ENCODE measurements at places on chromosomes 13 and 19.

- DNase-seq = no peak
Measured at GRCh38 chr13:26941345-26942174, 181.0 kb upstream of the GPR12 start.

DNA sequence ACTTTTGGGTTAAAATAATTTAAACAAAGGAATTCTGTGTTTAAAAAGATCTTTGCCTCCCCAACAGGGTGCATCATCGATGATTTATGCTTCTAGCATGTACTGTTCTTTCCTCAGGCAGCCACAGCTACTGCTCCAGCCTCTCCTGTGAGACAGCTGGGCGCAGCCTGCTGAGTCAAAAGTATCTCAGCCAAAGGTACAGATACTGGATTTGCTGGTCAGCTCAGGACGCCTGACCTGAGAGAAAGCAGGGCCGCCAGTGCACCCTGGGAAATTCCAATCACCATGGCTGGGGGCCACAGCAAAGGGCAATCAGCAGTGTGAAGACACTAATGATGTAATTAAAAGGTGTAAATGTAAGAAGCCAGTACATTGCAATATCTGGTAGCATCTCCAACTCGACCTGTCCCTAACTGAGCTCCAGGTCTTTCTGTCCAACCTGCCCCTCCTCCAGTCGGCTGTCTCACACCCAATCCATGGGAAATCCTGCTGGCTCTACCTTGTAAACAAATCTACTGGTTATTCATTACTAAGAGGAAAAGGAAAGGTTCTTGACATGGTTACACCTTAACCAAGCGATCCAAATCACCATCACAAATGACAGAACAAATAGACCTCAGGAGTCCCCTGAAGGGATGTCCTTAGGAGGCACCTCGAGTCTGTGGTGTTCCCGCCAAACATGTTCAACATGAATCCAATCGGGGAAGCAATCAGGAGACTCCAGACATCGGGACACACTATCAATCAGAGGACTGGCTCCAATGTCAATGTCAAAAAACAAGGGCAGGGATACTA, 7.3 kb downstream of the OPA3 start:
- DNase-seq = no peak

GRCh38 chr19:21603431-21604231, 98.2 kb downstream of the ZNF429 start:
- no peak for DNase-seq

DNA sequence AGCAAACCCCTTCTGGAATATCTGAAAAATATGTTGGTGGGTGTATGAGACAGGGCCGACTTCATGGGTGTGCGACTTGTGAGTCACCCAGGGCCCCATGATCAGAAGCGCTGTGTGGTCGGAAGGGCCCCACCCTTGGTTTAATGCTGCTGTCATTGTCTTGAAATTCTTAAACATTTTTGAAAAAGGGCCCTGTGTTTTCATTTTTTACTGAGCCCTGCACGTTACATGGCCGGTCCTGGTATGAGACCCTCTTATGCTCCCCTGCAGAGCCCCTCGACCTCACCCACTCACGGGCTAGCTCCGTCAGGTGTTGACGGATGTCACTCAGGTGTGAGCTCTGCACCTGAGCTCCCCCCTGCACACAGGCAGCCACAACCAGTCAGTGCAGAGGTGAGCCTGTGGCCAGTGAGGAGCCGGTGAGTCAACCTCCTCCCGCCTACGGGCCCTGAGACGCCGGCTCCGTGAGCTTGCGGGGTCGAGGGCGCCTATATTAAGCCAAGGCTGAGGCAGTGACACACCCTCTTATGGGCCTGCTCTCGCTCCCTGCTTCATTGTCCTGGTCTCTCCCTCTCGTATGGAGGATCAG, 27.7 kb downstream of the GADD45B start:
- peak; percentile 54 for DNase-seq

GRCh38 chr13:43389573-43389972, 366.2 kb downstream of the DNAJC15 start:
- no peak for DNase-seq

- no peak for DNase-seq
Measured at GRCh38 chr19:51274049-51274770, 23.3 kb downstream of the SIGLECL1 start.

DNA sequence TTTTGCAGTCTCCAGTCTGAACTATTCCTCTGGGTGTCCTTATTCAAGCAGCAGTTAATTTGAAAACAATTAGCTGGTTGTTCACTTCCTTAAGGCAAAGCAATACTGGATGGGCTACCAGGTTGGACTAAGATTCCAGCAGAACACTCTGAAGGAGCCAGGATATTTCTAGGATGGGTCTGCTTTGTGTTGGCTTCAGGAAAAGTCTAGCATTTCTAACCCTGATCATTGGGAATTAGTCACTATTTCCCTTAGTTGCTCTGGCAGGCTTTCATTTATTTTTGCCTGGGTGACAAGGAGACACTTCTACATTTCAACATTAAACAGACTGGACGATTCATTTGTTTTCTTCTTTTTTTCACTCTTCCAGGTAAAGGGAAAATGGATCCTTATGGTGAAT, 228.4 kb downstream of the ENOX1 start:
- no peak for DNase-seq

DNA sequence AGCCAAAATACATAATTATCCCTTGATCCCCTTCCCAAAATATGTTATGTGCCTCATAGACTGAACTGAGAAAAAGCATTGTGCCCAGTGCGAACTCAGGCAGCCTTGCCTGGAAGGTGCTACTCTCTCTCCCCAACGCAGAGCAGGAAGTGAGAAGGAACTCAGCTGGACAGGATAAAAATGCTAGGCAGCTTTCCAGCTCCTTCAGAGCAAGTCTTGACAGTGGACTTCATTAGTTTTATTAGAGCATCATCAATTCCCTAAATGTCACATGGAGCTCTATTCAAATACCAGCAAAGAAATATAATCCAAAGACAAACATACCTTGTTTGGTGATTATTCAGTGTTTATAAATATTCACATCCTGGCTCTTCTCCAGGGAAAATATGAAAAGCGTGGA, 202.4 kb downstream of the RFC3 start:
- no peak for DNase-seq

DNA sequence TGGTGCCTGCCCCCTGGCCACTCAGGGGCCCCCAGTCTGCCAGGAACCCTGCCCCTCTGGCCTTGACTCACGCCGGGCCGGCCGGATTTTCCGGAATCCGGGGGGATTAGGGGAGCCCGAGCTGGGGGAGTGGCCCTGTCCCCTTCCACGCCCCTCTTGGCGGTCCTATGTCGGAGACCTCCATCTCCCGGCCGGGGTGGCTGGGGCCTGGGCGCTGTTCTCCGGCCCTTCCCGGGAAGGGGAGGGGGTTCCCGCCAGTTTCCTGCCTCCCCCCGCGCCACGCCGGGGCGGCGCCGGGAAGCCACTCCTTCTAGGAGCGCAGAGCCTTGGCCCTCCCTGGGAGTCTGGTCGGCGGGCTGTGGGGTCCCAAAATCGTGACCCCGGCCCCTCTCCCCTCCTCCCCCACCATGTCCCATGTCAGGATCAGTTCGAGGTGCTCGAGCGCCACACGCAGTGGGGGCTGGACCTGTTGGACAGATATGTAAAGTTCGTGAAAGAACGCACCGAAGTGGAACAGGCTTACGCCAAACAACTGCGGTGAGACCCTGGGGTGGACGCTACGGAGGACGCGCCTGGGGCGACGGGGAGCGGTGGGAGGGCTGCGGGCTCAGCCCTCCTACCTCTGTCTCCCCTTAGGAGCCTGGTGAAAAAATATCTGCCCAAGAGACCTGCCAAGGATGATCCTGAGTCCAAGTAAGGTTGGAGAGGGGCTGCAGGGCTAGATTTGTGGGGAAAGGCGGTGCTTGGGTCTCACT, 1.3 kb downstream of the TRIP10 start:
- DNase-seq = no peak

GRCh38 chr13:76329004-76329403, 557.2 kb downstream of the KCTD12 start:
- no peak for DNase-seq

GRCh38 chr19:39082745-39083598, 1.2 kb upstream of the ACP7 start:
- no peak for DNase-seq

- no peak for DNase-seq
Measured at GRCh38 chr13:32299893-32300292, 15.3 kb downstream of the ZAR1L start.

- no peak for DNase-seq
Measured at GRCh38 chr13:43514311-43514710, 272.5 kb downstream of the ENOX1 start.

DNA sequence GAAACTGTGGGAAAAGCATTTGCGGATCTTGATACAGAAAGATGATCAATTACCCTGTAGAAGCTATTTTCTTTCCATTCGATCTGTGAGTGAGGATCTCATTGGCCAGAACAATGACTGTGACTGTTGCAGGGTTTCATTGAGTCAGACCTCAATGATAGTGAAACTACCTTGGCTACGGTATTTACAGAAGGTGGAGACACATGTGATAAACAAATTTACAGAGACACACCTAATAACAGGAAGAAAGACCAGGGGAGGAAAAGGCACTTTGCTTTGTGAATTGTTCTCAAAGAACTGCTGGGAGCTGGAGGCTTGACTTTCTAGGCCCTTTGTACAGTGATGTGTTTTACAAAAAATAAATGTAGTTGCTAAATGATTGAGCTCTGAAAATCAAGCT, 19.9 kb upstream of the ARGLU1 start:
- no peak for DNase-seq

DNA sequence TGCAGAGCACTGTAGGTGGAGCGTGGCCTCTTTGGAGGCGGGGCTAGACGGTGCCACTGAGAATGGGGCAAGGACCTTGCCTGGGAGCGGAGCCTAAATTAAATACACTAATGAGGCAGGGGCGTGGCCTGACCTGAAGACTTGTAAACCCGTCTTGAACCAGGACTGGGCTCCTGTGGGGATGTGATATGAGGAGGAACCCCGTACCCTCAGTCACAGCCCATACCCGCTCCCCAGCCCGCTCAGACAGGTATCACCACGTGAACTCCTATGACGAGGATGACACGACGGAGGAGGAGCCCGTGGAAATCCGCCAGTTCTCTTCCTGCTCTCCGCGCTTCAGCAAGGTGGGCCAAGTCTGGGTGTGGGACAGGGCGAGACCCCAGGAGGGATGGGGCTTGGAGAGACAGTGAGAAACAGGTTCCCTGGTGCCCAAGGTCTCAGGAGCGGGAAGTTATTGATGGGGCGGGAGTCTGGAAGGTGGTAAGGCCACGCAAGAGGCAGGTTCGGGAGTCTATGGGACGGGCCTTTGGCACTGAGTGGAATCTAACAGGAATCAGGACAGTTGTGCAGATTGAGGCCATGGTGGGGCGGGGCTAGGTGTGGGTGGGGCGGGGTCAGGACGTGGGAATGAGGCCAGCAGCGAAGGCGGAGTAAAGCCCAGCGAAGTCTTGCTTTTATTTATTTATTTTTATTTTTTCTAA, 14.7 kb downstream of the DNASE2 start:
- no peak for DNase-seq

GRCh38 chr19:31534786-31535657, 185.8 kb upstream of the TSHZ3 start:
- DNase-seq = no peak

DNA sequence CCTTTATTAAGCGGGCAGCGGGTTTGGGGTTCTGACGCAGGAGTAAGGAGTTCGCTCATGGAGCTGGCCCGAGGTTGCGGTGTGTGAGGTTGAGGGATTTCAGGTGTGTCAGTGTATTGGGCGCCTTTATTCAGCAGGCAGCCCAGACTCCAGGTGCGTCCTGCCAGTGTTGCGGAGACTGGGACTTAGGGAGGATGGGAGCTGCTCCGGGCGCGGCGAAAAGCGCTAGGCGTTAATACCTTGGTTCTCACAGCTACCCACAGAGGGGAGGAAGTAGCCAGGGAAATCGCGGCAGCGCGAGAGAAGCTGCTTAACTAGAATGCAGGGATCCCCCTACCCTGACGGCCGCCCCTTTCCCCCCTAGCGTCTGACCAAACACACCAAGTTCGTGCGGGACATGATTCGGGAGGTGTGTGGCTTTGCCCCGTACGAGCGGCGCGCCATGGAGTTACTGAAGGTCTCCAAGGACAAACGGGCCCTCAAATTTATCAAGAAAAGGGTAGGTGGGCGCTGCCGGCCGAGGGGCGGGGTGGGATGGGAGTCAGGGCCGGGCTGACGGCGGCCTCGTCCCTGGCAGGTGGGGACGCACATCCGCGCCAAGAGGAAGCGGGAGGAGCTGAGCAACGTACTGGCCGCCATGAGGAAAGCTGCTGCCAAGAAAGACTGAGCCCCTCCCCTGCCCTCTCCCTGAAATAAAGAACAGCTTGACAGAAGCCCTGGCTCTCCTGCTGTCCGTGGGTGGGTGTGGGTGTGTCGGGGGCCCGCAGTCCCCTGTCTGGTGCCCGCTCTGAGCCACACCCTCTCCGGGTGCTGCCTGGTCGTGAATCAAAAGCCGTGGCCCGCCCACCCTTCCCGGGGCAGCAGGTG, 1.1 kb downstream of the RPL36 start:
- peak; percentile 68 for DNase-seq

GRCh38 chr13:95300625-95301182, 547 bp downstream of the ABCC4 start:
- DNase-seq = peak; percentile 50

DNA sequence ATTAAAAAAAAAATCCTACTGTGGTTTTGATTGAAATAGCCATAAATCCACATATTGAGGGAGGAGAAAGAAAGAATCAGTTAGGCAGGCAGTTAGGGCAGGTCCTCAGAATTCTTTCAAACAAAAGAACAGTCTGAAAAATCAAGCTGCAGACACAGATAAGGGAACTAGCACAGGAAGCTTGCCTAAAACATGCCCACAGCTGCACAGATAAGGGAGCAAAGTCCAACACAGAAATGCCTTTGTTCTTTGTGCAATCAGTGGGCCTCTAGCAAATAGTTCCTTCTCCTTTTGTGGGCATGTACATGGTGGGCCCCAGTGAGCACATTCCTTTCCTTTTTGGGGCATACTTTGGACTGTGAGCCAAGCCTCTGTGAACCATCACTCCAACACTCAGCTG, 42.7 kb downstream of the UTP14C start:
- DNase-seq = no peak

DNA sequence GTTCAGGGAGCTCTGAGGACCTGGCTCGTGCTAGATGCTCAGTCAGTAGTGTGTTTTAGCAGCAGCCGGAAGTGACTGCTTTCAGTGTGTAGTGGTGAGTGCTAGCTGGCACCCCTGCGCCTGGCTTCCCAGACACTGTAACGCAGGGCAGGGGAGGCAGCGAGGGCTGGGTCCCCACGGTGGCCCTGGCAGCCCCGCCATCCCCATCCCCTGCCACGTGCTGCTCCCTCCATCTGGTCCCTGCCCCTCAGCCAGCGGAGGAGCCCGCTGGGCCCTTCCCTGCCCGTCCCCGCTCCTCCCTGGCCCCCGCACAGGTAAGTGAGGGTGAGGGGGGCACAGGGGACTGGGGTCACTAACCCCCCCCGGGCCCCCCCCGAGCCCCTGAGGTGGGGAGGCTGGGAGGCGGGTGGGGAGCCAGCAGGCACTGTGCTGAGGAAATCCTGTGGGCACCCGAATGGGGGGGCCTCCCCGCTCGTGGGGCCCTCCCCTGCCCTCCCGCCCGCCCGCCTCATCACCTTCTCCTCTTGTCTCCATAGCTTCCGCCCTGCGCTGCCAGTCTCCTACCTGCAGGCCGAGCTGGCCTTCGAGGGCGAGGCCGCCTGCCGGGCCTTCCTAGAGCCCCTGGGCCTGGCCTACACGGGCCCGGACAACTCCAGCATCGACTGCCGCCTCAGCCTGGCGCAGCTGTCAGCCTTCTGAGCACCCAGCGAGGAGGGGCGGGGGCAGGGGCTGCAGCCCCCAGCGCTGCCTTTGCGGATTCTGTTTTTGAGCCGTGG, 3.2 kb downstream of the LENG9 start:
- DNase-seq = no peak

Data from stimulated activated CD4-positive, alpha-beta T cell treated with anti-CD3 and anti-CD28 coated beads, Interleukin-12 subunit alpha, Interleukin-12 subunit beta, amount 100 ng/mL, for 4 hours (primary cell).